Activated naive CD8-positive, alpha-beta T cell treated with anti-CD3 and anti-CD28 coated beads, Interleukin-2, amount 50 U/mL, for 24 hours (primary cell): ENCODE measurements at places on chromosomes 7 and 10.

DNA sequence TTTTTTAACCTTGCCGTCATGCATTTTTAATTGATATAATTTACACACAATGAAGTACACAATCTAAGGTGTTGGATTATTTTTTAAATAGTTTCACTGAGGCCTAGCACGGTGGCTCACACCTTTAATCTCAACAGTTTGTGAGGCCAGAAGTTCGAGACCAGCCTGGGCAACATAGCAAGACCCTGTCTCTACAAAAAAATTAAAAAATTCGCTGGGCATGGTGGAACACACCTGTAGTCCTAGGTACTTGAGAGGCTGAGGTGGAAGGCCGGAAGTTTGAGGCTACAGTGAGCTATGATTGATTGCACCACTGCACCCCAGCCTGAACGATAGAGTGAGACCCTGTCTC is 92.8 kb upstream of the OIT3 start:
- peaks cover 17% of the 10 kb centered on the region for H3K4me1 ChIP-seq
- H3K36me3 ChIP-seq: peaks cover 2% of the 10 kb centered on the region
- H3K4me3 ChIP-seq: no peak overlapping the region
- H3K27ac ChIP-seq: no peak overlapping the region

DNA sequence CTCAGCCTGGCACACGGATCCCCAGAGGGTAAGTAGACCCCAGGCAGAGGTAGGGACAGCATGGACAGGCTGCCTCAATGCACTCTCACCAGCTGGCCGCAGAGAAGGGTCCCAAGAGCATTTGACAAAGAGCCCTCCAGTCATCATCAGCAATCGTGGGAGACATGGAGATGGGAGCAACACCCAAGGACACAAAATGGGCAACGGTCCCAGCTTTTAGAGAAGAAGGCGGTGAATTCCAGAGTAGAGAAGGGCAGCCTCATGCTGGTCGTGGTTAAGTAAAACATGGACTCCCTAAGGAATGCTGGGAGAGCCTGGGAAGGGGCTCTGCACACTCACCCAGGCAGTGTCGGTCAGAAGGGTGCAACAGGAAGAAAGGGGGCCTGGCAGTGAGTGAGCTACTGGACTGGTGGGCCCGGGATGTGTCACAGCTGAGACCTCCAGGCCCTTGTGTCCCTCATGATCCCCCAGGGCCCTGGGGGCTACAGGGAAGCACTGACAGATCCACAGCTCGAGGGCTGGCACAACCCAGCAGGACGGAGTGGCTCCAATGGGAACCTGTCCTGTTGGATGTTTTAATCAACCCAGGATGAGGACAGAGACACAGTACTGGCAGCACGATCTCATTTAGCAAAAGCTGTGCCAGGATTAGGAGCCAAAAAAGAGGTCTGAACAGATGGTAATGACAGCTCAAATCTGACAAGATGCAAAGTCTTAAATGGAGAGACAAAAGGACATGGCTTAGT is 147.1 kb downstream of the NEURL1 start:
- no peaks in the 10 kb centered on the region for H3K27me3 ChIP-seq
- no peak overlapping the region for H3K4me3 ChIP-seq
- H3K27ac ChIP-seq: no peak overlapping the region
- H3K4me1 ChIP-seq: no peaks in the 10 kb centered on the region
- H3K36me3 ChIP-seq: no peaks in the 10 kb centered on the region
- DNase-seq: no peak

DNA sequence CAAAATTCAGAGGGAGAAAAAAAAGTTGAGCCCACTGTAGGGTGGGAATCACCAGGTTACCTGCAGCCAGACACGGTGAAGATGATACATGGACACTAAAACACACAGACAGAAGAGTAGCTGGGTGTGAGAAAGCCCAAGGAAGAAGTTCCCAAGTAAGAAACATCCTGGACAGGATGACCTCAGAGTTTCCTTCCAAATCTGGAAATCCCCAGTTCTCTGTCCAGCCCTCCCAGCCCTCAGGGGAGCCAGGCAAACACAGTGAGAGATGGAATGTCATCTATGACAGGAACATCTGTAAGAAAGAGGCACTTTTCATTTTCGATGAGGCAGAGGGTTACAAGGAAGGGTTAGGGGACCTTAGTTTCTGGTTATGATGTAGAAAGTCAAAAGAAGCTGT is 125.1 kb upstream of the LYZL1 start:
- no peaks in the 10 kb centered on the region for H3K36me3 ChIP-seq
- peaks cover 10% of the 10 kb centered on the region for H3K27me3 ChIP-seq
- no peak overlapping the region for H3K27ac ChIP-seq

GRCh38 chr10:100725071-100725471 is 20.3 kb upstream of the PAX2 start:
- H3K36me3 ChIP-seq: no peaks in the 10 kb centered on the region
- H3K27ac ChIP-seq: no peak overlapping the region
- H3K27me3 ChIP-seq: peaks cover 83% of the 10 kb centered on the region
- peaks cover 11% of the 10 kb centered on the region for H3K4me1 ChIP-seq
- no peak for DNase-seq

GRCh38 chr7:39248692-39249090 is 271.0 kb downstream of the POU6F2 start:
- H3K4me3 ChIP-seq: no peak overlapping the region
- H3K27me3 ChIP-seq: peaks cover 2% of the 10 kb centered on the region
- H3K27ac ChIP-seq: no peak overlapping the region
- H3K36me3 ChIP-seq: no peaks in the 10 kb centered on the region
- no peak for DNase-seq
